GF-D8 (cell line): ENCODE measurements at places on chromosomes 12 and 14.

- DNase-seq, result no peak
Observed at GRCh38 chr12:91722072-91722471, 423.6 kb downstream of the BTG1 start.

DNA sequence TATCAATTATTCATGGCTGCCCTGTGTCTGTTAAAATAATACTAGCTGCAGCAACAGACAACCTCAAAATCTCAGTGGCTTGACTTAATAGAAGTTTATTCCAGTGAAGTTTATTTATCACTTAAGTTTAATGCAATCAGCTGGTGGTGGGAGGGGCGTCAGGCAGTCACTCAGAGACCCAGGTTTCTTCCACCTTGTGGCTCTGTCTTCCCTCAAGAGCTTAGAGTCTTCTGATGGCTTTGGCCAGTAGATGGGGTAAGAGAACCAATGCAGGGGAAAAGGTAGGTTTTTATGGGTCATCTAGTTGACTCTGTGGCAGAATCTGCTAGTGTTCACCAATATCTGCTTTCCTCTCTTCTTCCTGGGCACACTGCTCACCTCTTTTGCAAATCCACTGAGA, 668.9 kb downstream of the AACS start:
- no peak for DNase-seq

GRCh38 chr12:56020423-56021184, at the start of gene IKZF4:
TSS of gene IKZF4 (plus strand) at chr12:56021043. CDS start at chr12:56021494, 451 bp downstream.
- DNase-seq, result peak; percentile 92

DNA sequence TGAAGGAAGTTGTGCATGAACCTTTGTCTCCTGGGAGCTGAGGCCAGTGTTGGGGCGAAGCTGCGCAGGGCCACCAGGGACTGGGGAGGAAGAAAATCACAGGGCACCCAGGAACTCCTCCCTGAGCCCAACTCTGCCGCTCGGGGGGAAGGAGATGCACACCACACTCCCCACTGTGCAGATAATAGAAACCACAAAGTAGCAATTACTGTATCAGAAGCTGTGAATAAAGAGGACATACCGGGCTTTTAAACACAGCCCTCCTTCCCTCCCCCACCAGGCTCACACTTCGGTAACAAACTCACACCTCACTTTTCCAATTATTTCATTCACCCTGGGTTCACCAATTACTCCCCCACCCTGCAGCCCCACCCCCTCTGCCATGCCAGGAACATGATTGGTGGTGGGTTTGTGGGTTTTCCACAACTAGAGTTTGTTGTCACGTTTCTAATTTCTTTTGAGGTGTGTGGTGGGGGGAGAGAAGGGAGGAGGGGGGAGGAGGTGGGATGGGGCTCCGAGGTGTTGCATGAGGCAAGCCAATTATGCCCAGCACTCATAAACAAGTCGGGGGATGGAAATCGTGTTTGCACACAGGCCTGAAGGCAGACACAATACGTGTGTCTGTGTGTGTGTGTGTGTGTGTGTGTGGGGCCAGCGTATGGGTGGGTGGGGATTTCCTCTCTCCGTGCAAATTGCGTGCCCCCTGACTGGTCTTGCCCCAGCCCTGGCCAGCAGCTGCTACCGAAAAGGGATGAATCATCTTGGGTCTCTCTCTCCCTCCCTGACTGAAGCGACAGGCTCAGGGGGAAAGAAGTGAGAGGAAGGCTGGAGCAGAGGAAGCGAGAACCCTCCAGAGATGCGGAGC, 103.3 kb downstream of the RBM19 start:
- peak; percentile 89 for DNase-seq

DNA sequence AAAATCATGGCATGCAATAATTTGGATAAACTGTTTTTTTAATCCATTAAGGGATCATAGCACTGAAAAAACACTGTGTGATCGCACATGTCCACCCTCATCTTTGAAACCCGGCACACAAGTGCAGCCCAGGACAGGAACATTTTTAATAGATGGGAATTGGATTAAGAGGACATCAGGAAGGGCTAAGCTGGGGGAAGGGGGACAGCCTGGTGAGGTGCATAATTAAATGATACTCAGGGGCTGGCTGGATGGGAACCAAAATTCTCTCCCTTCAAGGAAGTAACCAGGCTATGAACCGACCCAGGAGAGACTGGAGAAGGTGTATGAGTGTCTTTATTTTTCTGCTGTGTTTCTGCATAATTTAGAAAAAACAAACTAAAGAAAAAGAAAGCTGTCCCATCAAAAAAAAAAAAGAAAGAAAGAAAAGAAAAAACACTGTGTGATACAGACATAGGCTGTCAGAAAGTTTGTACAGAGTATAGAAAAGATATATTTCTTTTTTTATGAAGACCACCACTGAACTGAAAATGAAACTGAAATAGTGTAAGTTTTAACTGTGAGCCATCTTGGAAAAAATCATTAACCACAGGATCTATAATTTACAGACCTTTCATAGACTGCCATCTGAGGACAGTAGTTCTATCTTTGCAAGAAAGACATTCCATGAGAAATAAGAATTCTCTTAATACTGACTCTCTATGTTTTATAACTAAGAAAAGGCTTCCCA, 75.1 kb upstream of the SLC38A4 start:
- no peak for DNase-seq

- DNase-seq, result no peak
Observed at GRCh38 chr14:54329082-54329695, 67.6 kb upstream of the CDKN3 start.
